ENCODE measurements at places on chromosomes 12 and 14.

DNA sequence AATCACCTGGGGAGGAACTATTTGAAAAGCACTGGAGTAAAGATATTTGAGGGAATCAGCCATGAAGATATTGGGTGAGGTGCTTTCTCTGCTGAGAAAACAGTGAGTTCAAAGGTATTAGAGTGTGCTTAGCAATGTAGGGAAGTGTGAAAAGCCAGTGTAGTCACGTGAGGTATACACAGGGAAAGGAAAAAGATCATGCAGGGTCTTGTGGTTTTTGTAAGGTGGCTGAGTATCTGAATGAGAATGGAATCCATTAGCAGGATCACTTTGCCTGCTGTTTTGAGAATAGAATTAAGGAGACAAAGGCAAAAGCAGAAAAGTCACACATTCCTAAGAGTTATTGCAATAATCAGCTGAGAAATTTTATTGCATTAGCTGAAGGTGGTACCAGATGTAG is 193.0 kb downstream of the PIK3C2G start:
- no peak for DNase-seq

DNA sequence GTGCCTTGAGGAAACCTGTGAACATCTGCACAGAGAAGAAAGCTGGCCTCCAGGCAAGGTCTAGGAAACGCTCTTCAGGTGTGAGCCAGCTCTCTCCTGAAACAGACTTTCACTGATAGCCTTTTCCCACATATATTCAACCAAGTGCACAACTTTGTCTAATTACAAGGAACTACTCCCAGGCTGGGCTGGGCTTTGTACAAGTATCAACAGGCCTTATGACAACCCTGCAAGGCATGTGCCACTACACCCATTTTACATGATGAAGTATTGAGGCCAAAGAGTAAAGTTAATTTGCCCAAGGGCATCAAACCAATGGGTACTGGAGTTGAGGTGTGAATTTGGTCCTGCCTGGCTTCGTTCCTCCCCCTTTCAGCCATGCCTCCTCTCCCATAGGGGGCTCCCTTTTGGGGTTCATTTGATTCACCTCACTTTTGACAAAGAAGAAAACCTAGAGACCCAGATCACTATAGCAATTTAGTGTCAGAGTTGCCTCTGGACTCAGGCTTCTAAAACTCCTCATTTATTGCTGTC is 2.1 kb downstream of the CSRP2 start:
- DNase-seq: no peak

DNA sequence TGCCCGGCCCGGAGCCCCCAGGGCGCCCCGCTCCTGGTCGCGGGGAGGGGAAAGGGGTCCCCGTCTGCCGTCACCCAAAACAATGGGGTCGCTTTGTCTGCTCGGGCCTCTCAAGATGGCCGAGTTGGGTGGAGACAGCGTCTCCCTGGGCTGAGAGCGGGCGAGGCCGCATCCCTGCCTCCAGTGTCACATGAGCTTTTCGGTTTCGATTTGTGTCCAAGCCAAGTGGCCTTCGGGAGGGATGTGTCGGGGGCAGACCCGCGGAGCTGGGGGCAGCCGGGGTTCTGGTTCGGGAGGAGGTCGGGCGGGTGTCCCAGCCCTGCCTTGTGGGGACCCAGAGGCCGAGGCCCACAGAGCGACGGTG is 790 bp downstream of the DYNC1H1 start:
- DNase-seq: peak; percentile 37

DNA sequence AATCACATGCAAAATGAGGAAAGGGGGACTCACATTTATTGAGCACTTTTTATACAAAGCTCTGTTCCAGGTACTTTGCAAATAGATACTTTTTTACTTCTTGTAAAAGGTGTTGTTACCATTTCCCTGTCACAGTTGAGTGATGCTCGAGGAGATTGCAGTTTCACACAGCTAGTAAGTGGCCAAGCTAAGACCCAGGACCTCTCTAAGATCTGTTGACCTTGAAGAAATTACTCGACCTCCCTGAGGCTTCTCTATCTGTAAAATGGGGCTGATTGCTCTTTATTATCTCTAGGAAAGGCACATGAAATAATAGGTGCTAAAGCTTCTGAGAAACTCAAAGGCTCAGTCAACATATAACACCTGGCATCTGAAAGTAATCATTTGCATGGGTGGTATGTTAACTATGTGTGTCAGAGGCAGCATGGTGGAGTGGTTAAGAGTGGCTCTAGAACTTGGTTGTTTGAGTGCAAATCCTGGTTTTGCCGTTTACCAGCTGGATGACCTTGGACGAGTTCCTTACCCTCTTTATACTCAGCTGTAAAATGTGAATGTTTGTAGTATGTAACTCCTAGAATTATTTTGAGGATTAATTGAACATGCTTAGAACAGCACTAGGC is 41.5 kb downstream of the IFT81 start:
- no peak for DNase-seq

DNA sequence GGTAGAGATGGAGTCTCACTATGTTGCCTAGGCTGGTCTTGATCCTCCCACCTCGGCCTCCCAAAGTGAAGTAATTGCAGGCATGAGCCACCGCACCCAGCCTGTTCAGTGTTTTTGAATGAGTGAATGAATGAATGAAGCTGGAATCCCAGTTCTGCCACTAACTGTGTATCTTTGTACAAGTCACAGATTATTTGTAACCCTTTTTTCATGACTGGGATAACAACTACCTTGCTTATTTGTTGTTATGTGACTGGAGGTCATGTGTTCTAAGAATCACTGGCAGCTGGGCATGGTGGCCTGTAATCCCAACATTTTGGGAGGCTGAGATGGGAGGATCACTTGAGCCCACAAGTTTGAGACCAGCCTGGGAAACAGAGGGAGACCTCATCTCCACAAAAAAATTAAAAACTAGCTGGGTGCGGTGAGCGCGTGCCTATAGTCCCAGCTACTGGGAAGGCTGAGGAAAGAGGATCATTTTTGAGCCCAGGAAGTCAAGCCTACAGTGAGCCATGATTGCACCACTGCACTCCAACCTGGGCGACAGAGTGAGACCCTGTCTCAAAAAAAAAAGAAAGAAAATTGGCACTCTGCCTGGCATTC is 13.3 kb upstream of the NUMB start:
- no peak for DNase-seq

DNA sequence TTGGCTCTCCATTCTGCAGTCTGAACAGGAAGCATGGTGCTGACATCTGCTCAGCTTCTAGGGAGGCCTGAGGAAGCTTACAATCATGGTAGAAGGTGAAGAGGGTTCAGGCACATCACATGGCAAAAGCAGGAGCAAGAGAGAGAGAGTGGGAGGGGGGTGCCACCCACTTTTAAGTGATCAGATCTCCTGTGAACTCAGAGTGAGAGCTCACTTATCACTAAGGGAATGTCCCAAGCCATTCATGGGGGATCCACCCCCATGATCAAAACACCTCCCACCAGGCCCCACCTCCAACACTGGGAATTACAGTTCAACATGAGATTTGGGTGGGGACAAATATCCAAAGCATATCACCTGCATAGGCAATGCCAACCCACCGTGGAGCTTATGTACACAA is 9.8 kb upstream of the GNG2 start:
- no peak for DNase-seq

DNA sequence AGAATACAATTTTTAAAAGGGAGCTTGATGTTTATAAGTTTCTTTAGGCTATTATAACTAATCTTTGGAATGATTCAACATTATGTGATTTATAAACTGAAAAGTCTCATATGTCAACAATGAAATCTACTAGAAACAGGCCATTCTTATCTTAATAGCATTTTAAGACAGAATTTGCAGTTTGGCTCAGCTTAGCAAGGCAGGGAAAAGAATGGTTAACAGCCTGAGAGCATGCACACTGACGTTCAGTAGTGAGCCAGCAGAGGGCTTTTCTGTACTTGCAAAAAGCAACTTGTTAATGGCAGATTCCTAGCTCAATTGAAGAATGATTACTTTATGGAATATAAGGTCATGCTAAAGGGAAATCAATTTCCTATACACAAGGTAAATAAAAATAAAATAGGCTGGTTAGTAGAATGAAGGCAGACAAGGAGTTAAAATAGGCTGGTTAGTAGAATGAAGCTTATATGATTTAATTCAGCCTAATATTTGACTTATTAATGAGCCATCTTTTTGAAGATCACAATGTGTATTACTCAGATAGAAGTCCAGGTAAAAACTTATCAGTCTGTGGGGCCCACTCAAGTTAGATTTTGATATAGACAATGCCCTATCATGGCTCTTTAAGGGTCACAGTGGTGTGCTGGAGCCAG is 95.9 kb downstream of the OTOGL start:
- no peak for DNase-seq

- DNase-seq: peak; percentile 62
Measured at GRCh38 chr14:28773176-28773575, 6.6 kb downstream of the FOXG1 start.

GRCh38 chr12:122029620-122030423 is 8.1 kb downstream of the BCL7A start:
- no peak for DNase-seq

GRCh38 chr12:48156652-48157017 is 680 bp downstream of the ASB8 start:
- no peak for DNase-seq

DNA sequence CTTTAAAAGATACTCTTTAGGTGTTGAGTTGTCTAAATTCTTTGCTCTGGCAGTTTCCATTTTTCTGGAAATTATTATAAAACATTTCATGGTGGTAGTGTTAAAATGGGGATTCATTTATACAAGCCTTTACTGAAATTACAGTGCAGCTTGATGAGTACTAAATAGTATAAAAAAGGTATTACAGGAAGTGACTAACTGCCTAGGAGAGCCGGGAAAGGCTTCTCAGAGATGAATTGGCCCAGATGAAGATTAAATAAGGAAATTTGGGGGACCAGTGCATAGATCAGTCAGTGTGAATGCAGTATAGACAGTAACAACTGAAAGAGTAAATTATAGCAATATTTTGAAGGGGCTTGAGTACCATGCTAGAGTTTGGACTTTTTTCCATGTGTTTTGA is 7.5 kb downstream of the PSMA6 start:
- DNase-seq: no peak

DNA sequence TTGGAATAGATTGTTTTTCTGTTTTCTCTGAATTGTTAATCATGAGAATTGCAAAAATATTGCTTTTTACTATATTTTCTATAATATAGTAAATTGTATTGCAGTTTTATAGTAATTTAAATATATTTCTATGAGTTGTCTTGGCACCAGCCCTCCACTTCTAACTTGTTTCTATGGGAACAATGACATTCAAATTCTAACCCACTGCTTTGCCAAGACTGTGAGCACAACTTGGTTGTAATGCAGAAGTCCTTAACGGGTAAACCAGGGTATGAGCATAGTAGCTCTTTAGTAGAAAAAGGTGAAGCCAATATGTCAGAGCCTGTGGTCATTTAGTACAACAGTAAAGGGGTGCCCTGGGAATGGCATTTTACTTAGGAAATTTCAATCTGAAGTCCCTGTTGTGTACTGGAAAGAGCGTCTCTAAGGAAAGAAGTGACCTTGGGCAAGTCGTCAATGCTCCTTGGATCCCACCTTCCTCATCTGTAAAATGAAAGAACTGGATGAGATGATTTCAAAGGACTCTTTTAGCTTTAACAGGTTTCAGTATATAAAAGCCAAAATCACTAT is 283.3 kb downstream of the ATP23 start:
- DNase-seq: no peak

DNA sequence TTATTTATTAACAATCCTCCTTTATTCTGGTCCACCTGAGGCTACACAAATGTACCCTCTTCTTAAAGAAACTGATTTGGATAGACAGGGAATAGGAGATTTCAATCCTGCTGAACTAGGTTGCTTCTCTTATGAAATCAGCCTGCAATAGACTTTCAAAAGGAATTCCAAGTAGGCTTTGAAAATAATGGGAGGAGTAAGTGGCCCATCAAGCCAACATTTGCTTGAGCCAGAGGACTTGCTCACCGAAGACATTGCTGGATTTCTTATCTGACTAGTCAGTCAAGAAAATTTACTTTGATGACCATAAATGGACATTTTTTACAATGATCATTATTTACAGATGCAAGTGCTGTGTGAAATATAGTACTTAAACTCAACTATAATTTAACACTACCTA is 82.8 kb upstream of the RASSF8 start:
- DNase-seq: no peak

GRCh38 chr12:12003609-12004008 is 67.1 kb upstream of the BCL2L14 start:
- DNase-seq: no peak

GRCh38 chr14:22488522-22489243 is 100.3 kb downstream of the DAD1 start:
- no peak for DNase-seq

GRCh38 chr14:105694961-105695360 is 168.6 kb downstream of the TMEM121 start:
- DNase-seq: no peak

- no peak for DNase-seq
Measured at GRCh38 chr14:35878272-35879150, 52.4 kb downstream of the BRMS1L start.

GRCh38 chr12:98803468-98804209 is 158.5 kb downstream of the APAF1 start:
- no peak for DNase-seq

GRCh38 chr12:30095511-30095910 is 311.8 kb upstream of the TMTC1 start:
- DNase-seq: no peak

Data from NCI-H187 (cell line).